HFF-Myc (cell line): ENCODE measurements at places on chromosomes 7 and 10.

DNA sequence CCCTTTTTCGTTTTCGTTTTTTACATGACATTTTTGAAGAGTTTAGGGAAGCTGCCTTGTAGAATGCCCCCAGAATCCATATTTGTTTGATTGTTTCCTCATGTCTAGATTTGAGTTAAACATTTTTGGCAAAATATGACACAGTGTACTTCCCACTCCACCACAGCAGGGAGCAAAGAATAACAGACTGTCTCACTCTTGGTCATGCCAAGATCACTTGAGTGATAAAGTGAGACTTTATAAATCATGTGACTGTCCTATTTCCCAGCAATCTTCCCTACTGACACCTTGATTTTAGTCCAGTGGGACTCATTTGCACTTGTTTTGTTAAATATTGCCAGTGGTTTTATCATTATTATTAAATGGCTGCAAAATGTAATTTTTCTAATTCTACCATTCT, 44.4 kb upstream of the USP6NL start:
- no peak for DNase-seq

DNA sequence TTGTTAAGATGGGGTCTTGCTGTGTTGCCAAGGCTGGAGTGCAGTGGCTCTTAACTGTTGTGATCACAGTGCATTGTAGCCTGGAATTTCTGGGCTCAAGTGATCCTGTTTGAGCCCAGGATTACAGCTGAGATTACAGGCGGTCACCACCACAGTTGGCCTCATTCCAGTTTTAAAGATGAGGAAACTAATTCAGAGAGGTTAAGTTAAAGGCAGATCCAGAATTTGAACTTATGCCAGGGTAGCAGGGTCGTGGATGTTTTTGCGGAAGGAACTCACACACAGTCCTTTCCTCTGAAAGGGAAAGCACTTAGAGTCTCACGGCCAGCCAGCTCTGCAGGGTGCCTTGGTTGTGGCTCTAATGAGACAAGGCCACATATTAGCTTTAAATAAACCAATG, 84.7 kb downstream of the MMRN2 start:
- DNase-seq: no peak

DNA sequence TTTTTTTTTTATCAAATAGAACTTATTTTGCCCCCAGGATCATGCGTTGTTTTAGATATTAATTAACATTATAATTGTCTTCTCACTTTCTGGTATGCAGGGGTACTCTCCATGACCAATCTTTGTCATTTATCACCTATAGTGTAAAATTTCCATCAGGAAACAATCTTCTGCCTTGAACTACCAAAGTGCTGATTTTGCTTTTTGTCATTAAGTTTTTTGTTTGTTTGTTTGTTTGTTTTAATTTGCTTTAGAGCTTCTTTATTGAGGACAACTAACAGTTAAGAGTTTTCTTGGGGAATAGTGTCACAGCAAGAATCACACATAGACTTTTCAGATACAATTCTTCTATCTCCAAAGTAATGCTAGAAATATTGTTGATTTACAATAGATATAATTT, 171.2 kb upstream of the PRPS1L1 start:
- DNase-seq: no peak

DNA sequence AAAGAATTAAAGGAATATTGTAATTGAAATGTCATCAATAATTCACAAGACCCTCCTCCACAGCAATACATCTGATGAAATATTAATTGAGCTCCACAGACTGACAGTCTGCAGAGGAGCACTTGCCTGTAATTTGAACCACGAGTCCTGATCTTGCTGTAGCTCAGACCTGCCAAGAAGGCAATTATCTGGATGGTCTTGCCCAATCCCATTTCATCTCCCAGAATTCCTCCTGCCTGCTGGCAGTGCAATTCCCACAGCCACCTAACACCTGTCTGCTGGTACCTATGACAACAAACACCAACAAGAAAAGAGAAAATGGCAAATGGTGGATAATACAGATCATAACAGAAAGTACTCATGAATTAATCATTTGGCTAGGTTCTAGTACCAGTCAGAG, 38.5 kb downstream of the ERCC6 start:
- no peak for DNase-seq

DNA sequence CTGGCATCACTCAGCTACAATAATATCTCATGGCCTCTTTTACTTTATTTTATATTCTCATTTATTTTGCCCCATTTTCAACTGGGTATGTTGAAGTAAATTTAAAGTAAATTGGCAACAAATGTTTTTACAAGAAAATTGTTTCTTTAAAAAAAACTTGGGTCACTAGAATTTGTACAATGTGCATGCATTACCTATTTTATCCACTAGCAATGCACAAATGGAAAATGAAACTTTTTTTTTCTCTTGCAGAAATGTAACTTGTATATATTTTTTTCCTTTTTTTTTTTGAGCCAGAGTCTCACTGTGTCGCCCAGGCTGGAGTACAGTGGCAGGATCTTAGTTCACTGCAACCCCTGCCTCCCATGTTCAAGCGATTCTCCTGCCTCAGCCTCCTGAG, 10.3 kb upstream of the H2AZ2 start:
- no peak for DNase-seq

DNA sequence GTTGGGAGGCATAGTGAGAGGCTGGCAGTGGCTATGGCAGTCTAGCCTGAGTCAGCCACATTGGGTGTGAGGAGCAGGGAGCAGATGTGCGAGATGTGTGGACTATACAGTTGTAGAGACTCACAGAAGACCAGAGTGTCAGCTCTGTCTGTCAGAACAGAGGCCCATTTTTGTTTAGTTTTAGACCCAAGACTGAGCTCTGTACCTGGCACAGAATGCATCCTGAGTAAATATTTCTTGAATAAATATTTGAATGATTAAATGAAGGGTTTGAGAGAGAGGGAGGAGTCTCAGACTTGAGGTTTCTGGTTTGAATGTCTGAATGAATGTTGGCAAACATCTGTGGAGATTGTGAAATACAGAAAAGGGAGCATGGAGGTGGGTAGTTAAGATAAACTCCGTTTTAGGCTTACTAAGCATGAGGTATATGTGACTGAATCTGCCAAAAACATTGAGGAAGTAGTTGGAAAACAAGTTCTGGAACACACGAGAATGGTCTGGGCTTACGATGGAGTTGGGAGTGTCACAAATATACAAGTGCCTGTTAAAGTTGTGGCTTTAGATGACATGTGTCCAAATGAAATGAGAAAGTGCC, 3.6 kb downstream of the SEC23IP start:
- DNase-seq: no peak

GRCh38 chr7:7595451-7595850, 28.8 kb downstream of the MIOS start:
- DNase-seq: no peak

DNA sequence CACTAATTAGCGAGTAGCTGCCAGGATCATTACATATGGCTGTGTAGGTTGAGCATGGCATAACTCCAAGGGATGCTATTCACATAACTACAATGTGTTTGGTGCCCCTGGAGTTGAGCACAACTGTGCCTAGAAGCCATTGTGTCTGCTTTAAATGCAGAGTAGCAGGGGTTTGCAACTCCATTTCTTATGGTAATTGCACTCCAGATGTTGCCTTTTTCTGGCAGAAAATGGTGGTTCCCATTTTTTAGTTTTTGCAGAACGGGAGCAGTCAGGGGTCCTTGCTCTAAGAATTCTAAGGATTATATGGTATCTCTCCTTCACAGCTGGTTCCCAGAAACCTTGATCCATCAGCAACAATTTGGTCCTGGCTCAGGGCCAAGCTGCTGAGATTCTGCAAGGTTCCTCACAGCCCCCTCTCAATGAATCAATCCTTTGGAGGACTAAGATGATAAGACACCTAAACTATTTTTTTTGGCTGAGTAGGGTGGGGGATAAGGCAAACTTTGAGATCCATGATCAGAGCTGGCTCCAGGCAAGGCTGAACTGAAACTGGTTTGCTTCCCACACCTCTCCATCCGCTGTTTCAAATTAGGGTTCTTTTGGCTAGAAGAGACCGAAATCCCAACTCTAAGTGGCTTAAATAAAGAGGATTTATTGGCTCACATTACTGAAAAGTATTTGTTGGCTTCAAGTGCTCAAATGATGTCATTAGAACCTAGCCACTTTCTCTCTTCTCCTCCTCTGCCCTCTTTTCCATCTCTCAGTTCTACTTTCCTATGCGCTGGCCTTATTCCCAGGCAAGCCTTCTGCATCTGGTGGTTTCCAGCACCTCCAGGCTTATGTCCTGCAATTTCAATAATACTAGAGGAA, 97.5 kb upstream of the CCDC6 start:
- no peak for DNase-seq

DNA sequence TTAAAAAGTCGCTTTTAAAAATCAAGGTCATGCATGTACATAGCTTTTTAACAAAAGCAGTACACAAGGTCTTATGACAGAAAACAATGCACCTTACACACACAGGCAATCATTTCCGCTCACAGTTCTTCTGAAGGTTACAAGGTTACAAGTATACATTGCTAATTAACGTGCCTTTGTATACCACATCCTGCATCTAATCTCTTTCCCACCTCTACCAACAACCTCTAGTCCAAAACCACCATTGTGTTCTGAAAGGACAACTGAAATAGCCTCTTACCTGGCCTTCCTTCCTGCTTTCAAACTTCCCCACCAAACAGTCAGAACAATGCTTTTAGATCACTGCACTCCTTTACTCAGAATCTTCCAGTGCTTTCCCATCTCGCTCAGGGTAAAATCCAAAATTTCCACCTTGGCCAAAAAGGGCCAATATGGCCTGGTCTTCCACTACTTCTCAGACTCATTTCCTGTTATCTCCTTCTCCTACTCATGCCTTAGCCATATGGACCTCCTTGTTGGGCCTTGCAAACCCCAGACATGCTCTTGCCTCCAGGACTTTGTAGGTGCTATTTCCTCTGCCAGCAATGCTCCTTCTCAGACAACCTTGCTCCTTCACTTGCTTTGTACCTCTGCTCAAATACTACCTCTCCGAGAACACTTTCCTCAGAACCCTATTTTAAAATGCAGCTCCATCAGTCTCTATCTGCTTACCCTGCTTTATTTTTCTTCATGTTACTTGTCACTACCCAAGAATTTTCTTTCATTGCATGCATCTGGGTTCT, 205.4 kb downstream of the DNAJC1 start:
- no peak for DNase-seq

- DNase-seq: no peak
Measured at GRCh38 chr10:70561558-70561957, 41.0 kb downstream of the PRF1 start.

DNA sequence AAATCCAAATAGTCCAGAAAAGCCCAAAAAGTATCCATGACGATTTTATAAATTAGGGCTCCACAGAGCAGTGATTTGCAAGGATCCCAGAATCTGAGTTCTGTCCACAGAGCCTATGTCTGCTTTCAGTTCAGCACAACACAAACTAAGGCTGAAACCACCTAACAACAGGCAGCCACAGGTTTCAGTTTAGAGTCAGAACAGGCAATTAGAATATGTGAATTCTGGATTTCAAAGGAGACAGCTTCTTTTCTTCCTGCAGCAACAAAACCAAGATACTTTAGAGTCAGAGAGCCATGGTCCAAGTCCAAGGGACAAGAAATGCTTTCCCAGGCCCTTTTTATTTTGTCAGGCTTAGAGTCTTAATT, 23.6 kb downstream of the IFIT3 start:
- DNase-seq: no peak

DNA sequence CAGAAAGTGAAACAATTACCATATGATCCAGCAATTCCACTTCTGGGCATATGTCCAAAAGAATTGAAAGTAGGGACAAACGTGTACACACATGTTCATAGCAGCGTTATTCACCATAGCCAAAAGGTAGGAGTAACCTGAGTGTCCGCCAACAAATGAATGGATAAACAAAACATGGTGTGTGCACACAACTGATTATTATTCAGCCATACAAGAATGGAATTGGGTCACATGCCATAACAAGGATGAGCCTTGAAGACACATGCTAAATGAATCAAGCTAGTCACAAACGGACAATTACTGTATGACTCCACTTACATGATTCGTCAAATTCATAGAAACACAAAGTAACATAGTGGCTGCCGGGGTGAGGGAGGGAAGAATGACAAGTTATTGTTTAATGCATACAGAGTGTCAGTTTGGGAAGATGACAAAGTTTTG, 4.1 kb upstream of the OIT3 start:
- no peak for DNase-seq

DNA sequence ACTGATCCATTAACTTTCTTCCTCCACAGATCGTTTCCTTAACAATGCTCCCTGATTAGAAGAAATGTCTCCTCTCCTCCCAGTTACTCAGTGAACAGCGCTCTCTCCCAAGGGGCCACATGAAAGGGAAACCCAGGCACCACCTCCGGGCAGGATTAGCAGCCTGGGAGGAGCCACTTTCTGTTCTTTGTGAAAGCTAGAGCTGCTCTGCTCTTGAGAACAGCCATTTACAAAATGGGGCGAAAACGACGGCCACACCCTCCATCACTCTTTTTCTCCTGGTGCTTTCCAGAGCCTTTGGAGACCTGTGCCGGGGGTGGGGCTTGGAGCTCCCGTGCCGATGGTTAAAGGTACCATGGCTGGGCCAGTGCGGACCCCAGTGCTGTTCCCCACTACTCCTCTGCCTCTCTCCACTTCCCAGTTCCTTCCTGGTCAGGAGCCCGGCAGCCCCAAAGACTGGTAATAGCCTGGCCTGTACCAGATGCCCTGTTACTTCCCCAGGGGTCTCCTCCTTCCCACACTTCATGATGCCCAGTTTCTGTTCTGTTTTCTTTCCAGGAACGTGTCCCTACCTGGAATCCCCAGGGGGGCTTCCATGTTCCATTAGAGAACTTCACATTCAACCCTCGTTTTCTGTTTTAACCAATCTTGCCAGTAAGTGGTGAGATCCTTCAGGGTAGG, 402.9 kb upstream of the GALNT17 start:
- no peak for DNase-seq

DNA sequence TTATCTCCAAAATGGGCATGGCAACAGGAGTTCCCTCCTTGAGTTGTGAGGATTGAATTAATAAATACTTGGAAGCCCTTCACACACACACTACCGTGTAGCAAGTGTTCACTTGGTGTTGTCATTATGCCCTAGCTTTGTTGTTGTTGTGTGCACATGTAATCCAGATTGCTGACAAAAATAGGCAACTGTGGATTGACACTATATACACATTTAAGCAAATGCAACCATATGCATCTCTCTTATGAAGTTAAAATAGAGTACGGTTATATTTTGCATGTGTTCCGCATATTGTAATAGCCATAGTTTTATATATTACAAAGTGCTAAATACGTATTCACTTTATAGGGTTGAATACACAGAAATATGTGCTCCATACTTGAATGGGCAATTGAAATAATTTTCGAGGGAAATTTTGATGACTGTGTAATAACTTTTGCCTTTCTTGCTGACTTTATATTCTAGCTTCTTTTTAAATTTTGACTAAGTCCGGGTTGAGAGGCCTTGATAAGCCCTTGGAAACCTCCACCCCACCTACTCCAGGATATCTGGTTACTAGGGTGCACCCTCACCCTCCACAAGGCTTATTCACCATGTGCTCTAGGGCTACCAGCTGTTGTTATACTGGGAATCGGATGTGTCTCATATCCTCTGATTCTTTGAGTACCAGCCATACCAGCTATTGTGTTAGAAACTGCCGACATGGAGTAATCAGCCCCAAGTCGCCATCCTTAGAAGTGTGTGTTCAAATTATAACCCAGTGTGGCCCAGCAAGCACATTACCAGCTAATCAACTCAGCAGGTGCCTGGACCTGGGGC, 265.0 kb downstream of the CAMK1D start:
- no peak for DNase-seq

- DNase-seq: no peak
Measured at GRCh38 chr7:85681241-85681640, 494.4 kb upstream of the SEMA3D start.

- DNase-seq: no peak
Measured at GRCh38 chr10:128114901-128115300, 11.3 kb downstream of the MKI67 start.

GRCh38 chr10:22560913-22561239, 153.5 kb downstream of the PIP4K2A start:
- DNase-seq: no peak

- no peak for DNase-seq
Measured at GRCh38 chr10:102761981-102762380, 18.2 kb downstream of the WBP1L start.
